ENCODE measurements at places on chromosomes 16 and 17.

DNA sequence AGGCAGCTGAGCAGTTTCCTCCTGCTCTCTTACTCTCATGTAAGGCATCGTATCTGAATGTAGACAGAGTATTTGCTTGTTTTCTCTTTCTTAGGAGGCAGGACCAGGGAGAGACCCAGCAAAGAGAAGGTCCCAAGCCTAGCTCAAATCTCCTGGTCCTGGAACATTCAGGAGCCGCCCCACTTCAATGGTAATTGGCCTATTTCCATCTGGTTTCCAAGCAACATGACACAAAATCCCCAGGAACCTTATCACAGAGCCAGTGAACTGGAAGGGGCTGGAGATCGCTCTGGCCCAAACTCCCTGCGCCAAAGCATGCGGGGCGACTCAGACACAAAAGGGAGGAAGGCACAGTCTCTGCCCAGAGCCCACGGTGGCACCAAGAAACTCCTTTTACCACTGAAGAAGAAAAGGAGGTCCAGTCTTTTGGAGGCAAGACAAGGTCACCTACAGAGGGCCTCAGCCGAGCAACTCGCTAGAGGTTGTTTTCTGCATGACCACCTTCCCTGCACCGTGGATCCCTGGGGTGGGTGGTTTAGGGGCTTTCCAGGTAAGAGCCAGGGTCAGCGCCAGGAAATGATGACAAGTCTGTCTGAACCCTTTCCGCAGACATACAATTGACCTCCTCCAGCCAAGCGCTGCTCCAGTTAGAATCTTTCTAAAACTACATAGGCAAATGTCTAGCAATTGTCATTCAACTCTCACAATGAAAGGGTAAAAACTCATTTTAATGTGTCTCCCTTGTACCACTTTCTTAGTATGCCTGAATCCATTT lies 394.7 kb downstream of the SOX9 start:
- DNase-seq = no peak

DNA sequence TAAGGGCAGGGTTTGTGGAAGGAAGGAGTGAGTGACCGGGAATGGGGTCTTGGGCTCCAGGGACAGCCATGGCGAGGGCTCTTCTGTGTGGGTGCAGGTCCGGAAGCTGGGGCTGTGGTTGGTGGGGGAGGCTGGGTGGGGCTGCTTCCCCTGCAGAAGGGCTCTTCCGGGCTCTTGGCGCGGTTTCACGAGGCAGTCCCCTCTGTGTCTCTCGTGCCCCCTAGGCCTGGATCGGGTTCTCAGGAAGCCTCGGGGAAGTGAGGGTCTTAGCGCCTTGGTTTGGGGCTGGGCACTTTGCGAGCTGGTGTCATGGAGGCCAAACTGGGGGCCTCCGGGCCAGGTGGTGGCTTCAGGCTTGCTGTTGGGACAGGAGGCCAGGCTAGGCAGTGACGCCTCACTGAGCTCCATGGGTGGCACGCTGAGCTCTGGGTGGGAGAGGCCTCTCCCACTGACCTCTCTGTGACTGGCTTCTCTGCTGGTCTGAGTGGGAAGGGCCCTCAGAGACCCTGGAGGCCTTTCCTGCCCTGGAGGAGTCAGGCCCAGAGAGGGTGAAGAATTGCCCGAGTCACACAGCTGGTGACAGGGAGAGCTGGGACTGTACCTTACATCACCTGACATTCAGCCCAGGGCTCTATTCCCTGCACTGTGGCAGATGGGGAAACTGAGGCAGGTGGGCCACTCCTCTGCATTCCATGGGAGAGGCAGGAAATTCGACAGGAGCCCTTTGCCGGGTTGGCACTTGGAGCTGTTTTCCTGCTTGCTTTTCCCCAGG lies 8.2 kb downstream of the ADCY7 start:
- DNase-seq = peak; percentile 67

DNA sequence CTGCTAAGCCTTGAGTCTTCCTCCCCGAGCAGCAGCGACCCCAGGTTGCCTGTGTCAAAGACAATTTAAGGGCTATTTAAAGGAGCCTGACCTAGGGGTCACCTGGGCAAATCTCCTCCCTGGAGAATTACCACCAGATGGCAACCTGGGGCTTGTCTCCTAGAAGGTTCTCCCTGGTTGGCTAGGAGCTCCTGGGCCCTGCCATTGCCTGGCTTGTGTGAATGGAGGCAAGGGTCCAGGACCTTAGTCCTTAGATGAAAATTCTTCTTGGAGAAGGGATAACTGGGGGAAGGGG lies 51.3 kb upstream of the TAC4 start:
- DNase-seq = no peak

- peak; percentile 67 for DNase-seq
Measured at GRCh38 chr17:20116683-20117309, 107.6 kb downstream of the SPECC1 start.

DNA sequence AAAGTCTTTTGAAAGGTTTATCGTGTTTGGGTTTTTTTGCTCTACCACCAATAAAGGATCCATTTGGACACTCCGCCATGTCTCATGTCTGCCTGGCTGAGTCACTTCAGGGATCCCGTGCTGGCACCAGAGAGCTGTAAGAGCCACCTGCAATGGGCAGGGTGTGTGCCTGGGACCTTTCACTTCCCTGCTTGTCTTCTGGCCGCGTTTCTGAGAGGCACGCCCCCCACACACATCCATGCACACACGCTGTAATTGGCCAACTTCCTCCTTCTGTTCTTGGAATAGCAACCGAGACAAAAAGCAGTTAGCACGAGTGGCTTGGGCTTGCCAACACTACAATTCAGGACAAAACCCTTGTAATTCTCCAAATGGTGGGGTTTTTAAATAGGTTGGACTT lies 9.8 kb upstream of the SOST start:
- no peak for DNase-seq

DNA sequence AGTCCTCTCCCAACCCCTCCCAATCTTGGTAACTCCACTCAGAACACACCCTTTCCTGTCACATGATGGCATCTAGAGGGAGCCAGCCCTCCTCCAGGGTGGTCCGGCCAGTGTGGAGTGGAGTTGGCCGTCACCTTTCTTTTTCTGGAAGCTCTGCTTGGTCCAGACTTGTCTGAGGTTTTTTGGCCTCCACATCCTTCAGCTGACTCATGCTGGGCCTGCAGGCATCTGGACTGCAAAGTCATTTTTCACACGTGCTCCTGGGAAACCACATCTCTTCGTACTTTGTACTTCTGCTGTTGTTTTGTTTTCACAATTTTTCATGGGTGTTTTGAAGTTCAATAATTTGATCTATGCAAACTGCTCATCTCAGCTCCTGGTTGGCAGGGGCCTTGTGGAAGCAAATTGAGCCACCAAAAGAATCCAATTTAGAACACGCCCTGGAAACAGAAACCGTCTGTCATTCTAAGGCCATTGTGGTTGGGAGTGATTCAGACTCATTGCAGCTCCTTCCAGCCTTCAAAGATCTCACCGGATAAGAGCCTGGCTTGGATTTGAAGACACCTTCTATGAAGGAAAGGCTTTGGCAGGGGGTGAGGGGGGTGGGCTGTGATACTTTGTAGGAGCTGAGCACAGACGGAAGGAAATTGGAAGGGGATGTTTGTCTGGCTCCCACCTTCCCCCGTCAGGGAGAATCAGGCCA lies 42.4 kb upstream of the NF1 start:
- DNase-seq = peak; percentile 11

DNA sequence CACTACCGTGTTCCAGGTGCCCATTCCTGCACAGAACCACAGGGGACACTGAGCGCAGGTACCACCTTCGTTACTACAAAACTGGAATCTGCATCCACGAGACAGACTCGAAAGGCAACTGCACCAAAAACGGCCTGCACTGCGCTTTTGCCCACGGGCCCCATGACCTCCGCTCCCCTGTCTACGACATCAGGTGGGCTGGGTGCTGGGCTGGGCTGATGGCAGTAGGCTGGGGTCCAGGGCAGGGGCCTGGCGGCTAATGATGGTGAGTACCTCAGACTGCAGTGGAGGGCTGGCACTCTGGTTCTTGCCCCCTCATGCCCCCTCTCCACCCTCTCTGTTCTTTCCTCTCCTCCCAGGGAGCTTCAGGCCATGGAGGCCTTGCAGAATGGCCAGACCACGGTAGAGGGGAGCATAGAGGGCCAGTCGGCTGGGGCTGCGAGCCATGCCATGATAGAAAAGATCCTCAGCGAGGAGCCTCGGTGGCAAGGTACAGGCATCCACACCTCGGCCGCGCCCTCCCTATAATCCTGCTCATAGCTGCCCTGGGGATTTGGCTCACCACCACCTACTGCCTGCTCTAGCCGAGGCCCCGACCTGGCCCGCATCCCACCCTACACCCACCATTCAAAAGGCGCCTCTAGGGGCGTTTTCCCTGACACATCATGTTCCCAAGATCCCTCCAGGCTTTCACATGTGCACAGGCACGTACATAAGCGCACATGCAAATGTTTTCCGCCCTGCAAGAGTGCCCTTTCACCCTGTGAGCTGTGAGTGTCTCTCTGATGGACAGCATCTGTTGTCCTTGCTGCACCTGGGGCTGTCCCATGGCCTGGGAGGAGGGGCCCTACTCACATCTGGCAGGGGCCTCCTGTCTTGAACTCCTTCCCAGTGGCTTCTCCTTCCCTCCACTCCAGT lies 27.7 kb downstream of the UNK start:
- no peak for DNase-seq

DNA sequence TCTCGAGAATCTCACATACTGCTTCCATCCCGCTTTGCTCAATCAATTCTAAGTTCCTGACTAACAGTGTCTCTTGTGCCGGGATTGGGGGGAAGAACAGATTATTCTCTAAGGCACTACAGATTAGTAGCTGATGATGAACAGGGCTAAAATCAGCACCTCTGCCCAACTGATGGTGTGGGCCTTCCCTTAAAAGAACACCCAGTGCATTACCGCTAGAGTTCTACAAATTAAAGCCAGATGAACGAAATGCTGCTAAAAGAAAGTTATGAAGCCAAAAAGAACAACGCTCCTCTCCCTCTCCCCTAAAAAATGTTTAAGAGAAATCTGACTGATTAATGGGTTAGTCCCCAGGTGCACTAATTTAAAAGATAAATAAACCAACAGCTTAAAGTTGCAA lies 4.4 kb downstream of the CDC27 start:
- no peak for DNase-seq

DNA sequence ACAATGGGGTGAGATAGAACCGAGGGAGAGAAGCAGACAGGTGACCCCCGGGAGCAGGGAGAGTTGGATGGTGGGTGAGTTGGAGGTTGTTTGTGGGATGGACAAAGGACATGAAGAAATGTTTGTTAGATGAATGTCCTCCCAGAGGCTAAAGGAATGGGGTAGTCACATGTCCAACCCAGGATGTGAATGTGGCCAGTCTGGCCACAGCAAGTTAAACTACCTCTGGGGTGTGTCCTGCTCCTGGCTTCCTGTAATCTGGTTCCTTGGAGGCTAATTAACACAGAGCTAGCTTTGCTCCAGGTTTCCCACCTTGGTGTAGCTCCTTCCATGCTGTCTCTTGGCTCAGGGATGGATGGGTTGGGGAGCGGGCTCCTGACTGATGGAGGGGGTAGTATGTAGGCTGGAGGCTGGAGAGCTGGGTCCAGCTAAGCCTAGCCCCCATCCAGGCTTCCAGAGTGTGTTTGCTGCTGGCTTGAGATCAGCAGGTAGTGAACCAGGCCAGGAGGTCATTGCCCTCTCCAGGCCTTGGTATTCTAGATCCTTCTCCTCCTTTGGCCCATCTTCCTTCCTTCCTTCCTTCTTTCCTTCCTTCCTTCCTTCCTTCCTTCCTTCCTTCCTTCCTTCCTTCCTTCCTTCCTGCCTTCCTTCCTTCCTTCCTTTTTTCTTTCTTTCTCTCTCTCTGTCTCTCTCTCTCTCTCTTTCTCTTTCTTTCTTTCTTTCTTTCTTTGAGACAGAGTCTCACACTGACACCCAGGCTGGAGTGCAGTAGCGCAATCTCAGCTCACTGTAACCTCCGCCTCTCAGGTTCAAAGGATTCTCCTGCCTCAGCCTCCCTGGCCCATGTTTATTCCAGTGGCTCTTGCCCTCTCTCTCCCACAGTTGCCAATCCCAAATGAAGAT lies 28.0 kb upstream of the UBE2G1 start:
- no peak for DNase-seq

DNA sequence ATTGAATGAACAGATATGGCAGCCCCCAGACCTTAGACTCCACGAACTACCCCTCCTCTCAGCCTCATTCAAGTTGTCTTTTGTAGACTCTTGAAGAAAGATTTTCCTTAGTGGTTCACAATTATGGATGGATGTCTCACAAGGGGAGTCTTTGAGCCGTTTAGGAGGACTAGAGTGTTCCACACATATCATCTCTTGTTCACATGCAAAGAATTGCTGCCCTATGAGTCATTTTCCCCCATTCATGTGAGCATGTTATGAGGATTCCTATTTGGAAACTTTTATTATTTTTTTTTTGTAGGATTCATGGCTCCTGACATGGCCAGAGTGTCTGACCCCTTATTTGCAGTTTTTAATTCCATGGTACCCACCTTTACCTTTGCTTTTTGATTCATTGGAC lies 237.1 kb downstream of the SHISA9 start:
- DNase-seq = no peak

GRCh38 chr17:27264068-27264812 lies 29.7 kb upstream of the WSB1 start:
- no peak for DNase-seq

GRCh38 chr17:53950207-53950857 lies 127.6 kb downstream of the KIF2B start:
- no peak for DNase-seq

DNA sequence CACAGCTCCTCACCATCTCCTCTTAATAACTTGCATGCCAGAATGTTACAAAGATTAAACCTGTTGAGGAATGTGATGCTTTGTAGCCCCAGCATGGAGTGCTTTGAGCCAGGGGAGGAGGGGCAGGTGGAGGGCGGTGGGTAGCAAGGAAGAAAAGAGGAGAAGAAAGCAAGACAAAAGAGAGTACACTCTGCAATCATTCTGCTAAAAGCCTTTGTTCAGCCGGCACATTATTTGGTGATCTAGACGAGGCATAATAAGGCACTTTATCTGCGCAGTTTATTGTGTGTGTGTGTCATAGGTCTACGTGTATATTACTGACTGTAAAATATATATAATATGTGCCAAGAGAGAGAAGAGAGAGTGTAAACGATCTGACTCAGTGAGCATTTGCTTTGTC lies 139.1 kb downstream of the SOX9 start:
- DNase-seq = no peak

- peak; percentile 8 for DNase-seq
Measured at GRCh38 chr16:29804455-29805231, 1.7 kb upstream of the MAZ start.

- DNase-seq = peak; percentile 69
Measured at GRCh38 chr16:88561485-88562359, 8.5 kb upstream of the ZC3H18 start.

DNA sequence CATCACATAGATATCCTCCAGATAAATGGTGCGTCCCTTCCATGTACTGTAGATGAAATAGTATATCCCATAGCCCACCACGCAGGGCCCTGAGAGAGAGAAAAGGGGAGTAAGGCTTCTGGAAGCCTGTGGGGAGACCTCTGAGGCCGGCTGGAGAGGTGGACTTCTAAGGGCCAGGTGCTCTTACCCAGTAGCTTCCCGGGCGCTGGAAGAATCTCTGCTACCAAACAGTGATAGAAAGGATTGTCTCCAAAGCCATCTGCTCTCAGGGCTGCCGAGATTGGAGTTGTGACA lies 718 bp downstream of the SAT2 start:
- no peak for DNase-seq

- no peak for DNase-seq
Measured at GRCh38 chr17:80453998-80454556, 22.3 kb downstream of the NPTX1 start.
